K562 (cell line): ENCODE measurements at places on chromosomes 5 and 9. TPM values are rescaled to one million over a fixed set of nuclear protein-coding genes. Genes with fewer than 3 reads are reported as not detected.

DNA sequence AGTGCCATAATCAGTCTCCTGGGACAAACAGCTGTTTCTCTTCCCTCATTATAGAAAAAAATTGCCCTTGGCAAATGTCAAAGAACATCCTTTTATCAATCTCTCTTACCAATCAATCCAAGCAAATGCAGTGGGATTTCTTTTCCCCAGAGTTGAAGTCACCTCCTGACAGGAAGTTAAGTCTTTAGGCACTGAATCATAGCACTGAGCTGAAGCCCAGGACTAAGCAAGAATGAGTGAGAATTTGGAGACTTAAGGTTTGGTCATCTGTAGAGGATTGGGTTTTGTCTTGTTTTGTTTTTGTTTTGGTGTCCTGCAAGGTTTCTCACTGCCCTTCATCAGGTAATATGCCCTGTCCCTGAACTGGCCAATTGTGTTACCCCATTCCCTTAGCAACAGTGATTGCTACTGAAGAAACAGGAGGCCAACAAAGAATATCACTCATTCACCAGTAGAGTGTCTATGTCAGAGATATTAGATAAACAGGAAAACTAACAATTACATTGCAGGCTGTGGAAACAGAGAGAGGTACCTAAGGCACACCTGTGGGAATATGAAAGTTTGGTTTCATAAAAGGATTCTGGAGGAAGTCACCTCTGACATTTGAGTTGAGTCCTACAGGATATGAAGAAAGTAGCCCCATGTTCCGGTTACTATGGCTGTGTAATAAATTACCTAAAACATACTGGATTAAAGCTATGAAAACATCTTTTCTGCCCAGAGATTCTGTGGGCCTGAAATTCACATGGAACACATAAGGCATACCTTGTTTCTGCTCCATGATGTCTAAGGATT is 4.5 kb upstream of the FXN start:
- no peak for DNase-seq

DNA sequence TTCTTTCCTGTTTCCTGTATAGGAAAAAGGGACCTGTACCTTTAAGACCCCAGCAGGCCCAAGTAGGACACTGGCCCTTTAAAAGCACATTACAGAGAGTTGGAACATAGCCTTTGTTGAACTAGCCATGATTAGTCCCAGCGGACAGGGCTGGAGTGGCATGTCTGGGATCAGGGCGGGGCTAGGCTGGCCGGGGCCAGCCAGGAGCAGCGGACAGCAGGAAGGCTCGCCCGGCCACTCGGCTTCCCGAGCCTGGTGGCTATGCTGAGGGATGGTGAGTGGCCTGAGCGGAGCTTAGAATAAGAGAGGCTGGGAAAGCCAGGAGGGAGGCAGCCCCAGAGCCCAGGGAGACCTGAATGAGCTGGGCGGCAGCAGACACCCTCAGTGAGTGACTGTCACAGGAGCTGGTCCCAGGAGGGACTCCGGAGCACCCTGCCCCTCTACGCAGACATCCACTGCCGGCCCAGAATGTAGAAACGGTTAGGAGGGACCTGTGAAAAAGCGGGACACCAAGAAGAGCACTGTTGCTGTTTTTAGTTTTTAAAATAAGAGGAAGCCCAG is 92.1 kb downstream of the DAB2IP start:
- peak; percentile 26 for DNase-seq

DNA sequence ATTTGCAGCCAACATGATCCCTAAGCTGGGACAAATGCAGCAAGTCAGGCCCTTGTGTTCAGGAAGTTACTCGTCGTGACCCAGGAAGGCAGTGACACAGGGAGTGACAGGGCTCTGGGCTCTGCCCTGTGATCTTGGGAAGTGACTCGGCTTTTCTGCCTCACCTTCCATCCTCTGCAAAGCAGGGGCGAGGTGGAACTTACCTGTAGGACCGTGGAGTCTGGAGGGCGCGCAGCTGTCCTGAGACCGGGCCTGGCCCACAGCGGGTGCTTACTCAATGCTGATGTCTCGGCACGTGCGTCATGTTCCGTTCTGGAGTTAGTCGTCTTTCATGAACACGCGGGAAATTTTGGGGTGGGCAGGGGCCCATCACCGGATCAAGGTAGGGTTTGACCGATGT is 22.8 kb upstream of the LPCAT1 start:
- no peak for DNase-seq

DNA sequence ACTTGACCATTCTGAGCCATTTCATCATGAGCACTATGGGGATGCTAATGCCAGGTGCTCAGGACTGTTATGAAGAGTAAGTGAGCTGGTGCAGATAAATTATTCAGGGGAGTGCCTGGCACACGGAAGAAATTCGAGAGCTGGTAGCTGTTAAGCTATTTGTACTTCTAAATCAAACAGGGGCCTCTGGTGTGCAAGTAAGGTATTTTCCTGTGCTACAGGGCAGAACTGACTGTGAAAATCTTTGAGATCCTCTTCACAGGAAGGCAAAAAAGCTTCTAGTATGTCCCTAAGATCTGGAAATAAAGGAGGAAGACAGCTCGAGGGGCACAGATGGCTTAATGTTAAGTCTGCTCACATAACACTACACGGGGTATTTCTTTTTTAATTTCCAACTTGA is 106.3 kb upstream of the SPOCK1 start:
- no peak for DNase-seq

DNA sequence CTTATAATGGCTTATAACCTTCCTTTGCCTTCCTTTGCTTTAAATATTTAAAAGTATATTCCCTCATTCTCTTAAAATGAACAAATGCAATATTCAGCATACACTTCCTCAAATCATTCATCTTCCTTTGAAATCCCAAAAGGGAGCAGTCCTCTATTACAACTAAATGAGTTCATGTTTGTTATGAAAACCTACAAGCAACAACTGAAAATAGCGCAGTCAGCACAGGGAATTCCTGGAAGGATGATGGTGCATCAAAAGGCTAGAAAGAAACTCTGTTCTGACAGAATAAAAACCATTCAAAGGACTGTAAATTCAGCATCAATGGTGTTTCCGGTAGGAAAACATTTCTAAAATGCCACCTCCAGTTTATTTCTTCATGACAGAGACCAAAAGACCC is 3.3 kb downstream of the NR6A1 start:
- DNase-seq: no peak

Gene PCDHGA4
- 0.27 and 0.40 TPM in 2 replicates for total RNA-seq

Gene HMCN2
- 0.02 TPM in 1 of 2 replicates, not detected in the other for total RNA-seq

Gene QSOX2
- total RNA-seq: 22.3 and 23.7 TPM in 2 replicates
